Esophagus squamous epithelium (tissue), 5 donors: ENCODE measurements at places on chromosomes 16 and 17. TPM values are rescaled to one million over a fixed set of nuclear protein-coding genes. Genes with fewer than 3 reads are reported as not detected.

DNA sequence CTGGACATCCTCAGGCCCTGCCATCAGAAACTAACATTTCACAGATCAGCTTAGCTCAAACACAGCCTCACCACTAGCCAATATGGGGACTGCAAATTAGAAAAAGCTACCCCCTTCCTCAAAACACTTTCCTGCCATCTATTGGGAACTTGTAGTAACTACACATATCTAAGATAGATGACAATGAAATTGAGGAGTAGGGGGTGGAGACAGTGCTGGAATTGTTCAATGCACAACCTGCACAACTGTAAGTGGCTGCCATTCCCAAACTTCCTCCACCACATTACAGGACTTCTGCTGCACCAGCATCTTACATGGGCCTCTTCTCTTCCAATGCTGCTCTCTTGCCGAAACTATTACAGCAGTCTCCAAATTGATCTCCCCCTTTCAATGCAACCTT is 21.9 kb downstream of the AIPL1 start:
- H3K36me3 ChIP-seq, result no peaks in the 10 kb centered on the region
- H3K4me1 ChIP-seq, result no peaks in the 10 kb centered on the region
- no peak overlapping the region for H3K4me3 ChIP-seq
- no peaks in the 10 kb centered on the region for H3K27me3 ChIP-seq
- no peak overlapping the region for H3K27ac ChIP-seq

- no peaks in the 10 kb centered on the region for H3K27me3 ChIP-seq
- no peak for DNase-seq
- H3K4me3 ChIP-seq, result no peak overlapping the region
- no peaks in the 10 kb centered on the region for H3K36me3 ChIP-seq
Observed at GRCh38 chr16:74035816-74036215, 260.8 kb upstream of the PSMD7 start.

Gene ASPA
- 0.23 TPM for total RNA-seq

DNA sequence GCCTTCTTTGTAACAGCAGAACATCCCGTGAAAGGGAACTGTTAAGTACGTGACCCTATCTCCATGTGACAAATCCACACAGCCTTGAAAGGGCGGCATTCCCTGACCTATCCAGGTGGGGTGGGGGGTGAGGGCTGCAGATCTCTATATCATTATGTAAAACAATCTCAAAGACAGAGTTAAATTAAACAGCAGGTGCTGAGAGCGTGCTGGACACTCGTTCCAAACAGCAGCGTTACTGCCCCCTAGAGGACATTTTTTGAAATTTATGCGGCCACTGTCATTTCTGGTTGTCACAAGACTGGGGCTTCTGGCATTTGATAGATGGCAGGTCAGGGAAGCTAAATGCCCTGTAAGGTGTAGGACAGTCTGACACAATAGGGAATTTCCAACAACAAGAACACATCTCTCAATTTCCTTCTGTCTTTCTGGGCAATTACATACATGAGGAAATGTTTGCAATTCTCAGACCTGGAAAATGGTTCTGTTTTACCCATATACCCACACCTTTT is 6.7 kb upstream of the SLC25A39 start:
- no peak overlapping the region for H3K4me3 ChIP-seq
- H3K36me3 ChIP-seq, result no peaks in the 10 kb centered on the region
- no peak for DNase-seq
- H3K4me1 ChIP-seq, result peaks cover 57% of the 10 kb centered on the region

Gene ARHGAP44
- total RNA-seq, result 0.82 TPM

Gene CD79B
- total RNA-seq, result 1.3 TPM

DNA sequence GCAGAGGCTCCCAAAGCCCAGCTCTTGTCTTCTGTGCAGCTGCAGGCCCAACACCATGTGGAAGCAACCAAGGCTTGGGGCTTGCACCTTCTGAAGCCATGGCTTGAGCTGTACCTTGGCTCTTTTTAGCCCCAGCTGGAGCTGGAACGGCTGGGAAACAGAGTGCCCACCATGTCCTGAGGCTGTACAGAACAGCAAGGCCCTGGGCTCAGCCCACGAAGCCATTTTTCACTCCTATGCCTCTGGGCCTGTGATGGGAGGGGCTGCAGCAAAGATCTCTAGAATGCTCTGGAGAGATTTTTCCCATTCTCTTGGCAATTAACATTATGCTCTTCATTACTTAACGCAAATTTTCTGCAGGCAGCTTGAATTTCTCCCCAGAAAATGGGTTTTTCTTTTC is 68.1 kb downstream of the CDRT15 start:
- H3K27ac ChIP-seq, result no peak overlapping the region
- H3K4me3 ChIP-seq, result no peak overlapping the region
- DNase-seq, result no peak
- H3K4me1 ChIP-seq, result no peaks in the 10 kb centered on the region
- H3K27me3 ChIP-seq, result no peaks in the 10 kb centered on the region
- H3K36me3 ChIP-seq, result no peaks in the 10 kb centered on the region

- no peaks in the 10 kb centered on the region for H3K27me3 ChIP-seq
- H3K4me3 ChIP-seq, result no peak overlapping the region
- no peak overlapping the region for H3K27ac ChIP-seq
- no peak for DNase-seq
Observed at GRCh38 chr16:27756206-27756970, 206.4 kb downstream of the KATNIP start.

DNA sequence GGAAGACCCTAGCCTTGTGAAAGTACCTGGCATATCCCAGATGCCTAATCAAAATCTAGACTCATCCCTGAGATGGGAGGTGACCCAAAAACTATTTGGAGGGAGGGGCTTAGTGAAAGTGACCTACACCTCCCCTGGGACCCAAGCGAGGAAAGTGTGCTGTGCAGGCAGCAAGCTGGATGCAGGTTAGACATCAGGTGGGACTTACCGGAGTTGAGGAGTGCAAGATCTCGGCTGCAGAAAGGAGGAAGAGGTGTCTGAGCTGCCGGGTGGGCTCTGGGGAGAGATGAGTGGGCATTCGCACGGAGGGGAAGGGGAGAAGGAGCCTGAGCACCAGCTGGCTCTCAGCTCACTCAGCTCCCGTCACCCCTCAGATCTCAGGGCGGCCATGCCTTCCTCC is 10.3 kb upstream of the SBK1 start:
- no peaks in the 10 kb centered on the region for H3K27me3 ChIP-seq
- H3K27ac ChIP-seq, result no peak overlapping the region
- H3K4me3 ChIP-seq, result no peak overlapping the region

Gene TSNAXIP1
- total RNA-seq, result 0.15 TPM

Gene C16orf54
- total RNA-seq, result 0.13 TPM
